ENCODE measurements at places on chromosomes 4 and X. TPM values are rescaled to one million over a fixed set of nuclear protein-coding genes. Genes with fewer than 3 reads are reported as not detected.

DNA sequence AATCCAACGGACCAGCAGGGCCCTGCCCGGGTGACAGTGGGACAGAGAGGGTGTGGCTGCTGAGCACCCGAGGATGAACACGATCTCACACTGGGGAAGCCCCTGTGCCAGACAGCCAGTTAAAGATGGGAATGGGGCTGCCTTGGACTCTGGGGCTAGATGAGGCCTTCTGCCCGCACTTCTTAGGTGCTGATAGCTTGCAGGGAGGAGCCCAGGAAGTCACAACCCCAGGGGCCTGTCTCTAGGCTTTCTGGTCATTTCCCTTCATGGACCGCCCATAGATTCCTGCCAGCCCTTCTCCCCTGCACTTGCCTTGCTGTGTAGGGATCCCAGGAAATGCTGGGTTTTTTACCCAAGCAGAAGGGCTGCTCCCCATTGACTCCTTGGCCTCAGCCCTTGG is 6.2 kb downstream of the ZNF275 start:
- H3K27me3 ChIP-seq = no peaks in the 10 kb centered on the region
- peaks cover 4% of the 10 kb centered on the region for H3K4me1 ChIP-seq
- H3K36me3 ChIP-seq = peaks cover 3% of the 10 kb centered on the region
- DNase-seq = no peak

GRCh38 chrX:64642482-64642881 is 247.2 kb upstream of the MTMR8 start:
- H3K4me1 ChIP-seq = no peaks in the 10 kb centered on the region
- H3K36me3 ChIP-seq = no peaks in the 10 kb centered on the region
- DNase-seq = no peak
- no peak overlapping the region for H3K27ac ChIP-seq
- no peak overlapping the region for H3K4me3 ChIP-seq

GRCh38 chrX:13761606-13762414 is 27.3 kb downstream of the OFD1 start:
- no peak overlapping the region for H3K27ac ChIP-seq
- no peak overlapping the region for H3K4me3 ChIP-seq
- DNase-seq = no peak
- peaks cover 12% of the 10 kb centered on the region for H3K4me1 ChIP-seq
- H3K36me3 ChIP-seq = peaks cover 11% of the 10 kb centered on the region

DNA sequence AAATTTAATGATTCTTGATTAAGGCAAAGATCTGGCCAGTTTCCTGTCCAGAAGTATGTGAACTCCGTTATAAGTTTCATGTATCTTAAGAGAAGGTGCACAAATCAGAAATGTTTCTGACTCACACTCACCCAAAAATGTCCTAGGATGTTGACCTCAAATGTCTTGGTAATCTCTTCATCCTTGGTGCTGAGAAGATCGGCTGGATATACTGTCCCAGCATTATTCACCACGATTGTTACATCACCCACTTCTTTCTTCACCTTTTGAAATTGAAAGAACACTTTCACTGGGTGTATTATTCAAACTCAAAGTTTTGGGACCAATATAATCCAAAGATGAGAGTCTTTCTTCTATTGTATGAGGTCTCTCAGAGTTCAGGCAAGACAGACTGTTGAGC is 5.7 kb downstream of the HSD17B13 start:
- no peak overlapping the region for H3K4me3 ChIP-seq
- no peaks in the 10 kb centered on the region for H3K36me3 ChIP-seq
- H3K27ac ChIP-seq = no peak overlapping the region

GRCh38 chrX:20378233-20378920 is 111.7 kb upstream of the RPS6KA3 start:
- DNase-seq = no peak
- H3K27me3 ChIP-seq = no peaks in the 10 kb centered on the region
- no peak overlapping the region for H3K27ac ChIP-seq
- H3K4me3 ChIP-seq = no peak overlapping the region
- H3K36me3 ChIP-seq = no peaks in the 10 kb centered on the region
- peaks cover 3% of the 10 kb centered on the region for H3K4me1 ChIP-seq

Gene USP27X
- total RNA-seq = 2.4 TPM

DNA sequence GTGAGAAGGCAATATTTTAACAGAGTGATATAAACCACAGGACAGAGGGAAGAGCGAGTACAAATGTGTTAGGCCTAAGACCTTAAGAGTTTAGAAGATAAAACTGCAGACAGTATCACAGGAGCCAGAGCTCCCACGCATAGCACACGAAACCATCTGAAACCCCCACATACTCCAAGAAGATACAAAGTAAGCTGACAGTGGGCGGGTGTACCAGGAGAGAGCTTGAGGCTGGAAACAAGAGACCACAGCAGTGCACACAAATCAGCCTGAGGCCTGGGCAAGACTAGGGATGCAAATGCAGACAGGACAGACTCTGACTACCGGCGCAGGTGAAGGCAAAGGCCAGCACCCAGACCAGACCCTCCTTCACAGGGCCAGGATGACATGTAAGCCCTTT is 54.1 kb upstream of the ARHGAP24 start:
- DNase-seq = no peak
- H3K27me3 ChIP-seq = no peaks in the 10 kb centered on the region

Gene COL25A1
- total RNA-seq = 1.4 TPM

Gene TEX11
- total RNA-seq = not detected

Gene CRMP1
- total RNA-seq = not detected

Gene TREX2
- total RNA-seq = 62.6 TPM

DNA sequence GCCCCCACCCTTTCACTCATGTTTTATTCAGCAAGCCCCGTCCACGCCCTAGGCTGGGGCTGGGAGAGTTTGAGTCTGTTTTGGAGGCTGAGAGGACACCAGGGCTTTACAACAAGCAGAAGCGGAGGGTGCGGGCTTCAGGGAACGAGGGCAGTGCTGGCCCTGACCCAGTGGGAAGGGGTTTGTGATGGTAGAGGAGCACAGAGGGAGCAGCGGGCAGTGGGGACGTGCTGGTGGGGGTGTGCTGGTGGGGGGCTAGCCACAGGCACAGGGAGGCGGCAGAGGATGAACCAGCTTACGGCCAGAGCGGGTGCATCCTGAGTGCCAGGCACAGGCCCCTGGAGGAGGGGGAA is 26.4 kb downstream of the NSG1 start:
- no peak for DNase-seq
- H3K36me3 ChIP-seq = peaks cover 37% of the 10 kb centered on the region
- no peak overlapping the region for H3K27ac ChIP-seq
- H3K4me1 ChIP-seq = peaks cover 4% of the 10 kb centered on the region
- no peaks in the 10 kb centered on the region for H3K27me3 ChIP-seq

GRCh38 chr4:104879367-104879766 is 267.3 kb upstream of the TET2 start:
- H3K27me3 ChIP-seq = no peaks in the 10 kb centered on the region
- no peak overlapping the region for H3K27ac ChIP-seq
- H3K36me3 ChIP-seq = no peaks in the 10 kb centered on the region
- DNase-seq = no peak
- peaks cover 14% of the 10 kb centered on the region for H3K4me1 ChIP-seq

GRCh38 chrX:56248492-56248891 is 16.3 kb downstream of the KLF8 start:
- H3K4me3 ChIP-seq = no peak overlapping the region
- no peak for DNase-seq
- no peaks in the 10 kb centered on the region for H3K4me1 ChIP-seq
- no peak overlapping the region for H3K27ac ChIP-seq
- H3K36me3 ChIP-seq = no peaks in the 10 kb centered on the region
- H3K27me3 ChIP-seq = no peaks in the 10 kb centered on the region

DNA sequence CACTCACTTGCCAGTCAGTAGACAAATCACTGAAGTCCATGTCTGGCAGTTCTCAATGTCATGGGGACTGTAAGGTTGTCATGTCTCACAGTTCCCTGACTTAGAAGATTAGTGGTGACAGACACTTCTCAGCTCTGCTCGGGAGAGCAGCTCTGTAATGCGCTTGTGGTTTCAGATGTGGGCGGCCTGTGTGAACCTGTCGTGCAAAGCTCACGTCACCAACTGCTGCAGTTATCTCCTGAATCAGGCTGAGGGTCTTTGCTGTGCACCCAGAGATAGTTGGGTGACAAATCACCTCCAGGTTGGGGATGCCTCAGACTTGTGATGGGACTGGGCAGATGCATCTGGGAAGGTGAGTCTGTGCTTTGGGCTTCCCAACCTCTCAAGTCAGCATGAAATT is at the start of gene IL9R:
Gene IL9R (plus strand): TSS at position 261 of the 400 bp plus-strand sequence. CDS start 64 bp downstream, at position 325.
- no peak for DNase-seq
- H3K4me1 ChIP-seq = no peaks in the 10 kb centered on the region
- H3K27ac ChIP-seq = no peak within 1 kb of the TSS
- no peak within 1 kb of the TSS for H3K4me3 ChIP-seq
- peaks cover 3% of the 10 kb centered on the region for H3K27me3 ChIP-seq

DNA sequence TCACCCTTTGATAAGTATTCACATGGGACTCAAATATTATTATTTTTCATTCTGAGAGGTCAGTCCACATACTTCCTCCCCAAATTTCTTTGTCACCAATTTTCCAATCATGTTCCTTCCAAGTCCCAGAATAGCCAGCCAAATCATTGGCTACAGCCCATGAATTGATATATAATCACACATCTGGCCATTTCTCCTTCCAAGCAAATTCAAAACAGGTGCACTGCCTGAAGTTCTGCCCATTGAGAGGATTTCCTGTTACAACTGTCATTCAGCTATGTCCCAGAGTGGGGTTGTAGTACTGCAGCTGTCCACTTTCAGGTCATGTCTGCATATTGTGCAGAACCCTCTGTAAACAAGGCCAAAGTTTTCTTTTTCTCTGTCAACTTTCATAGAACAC is 347.8 kb downstream of the GRID2 start:
- no peak for DNase-seq
- no peaks in the 10 kb centered on the region for H3K4me1 ChIP-seq
- no peaks in the 10 kb centered on the region for H3K27me3 ChIP-seq
- H3K27ac ChIP-seq = no peak overlapping the region

Gene MAGEE2
- total RNA-seq = 0.52 TPM

GRCh38 chr4:121633653-121634052 is 63.1 kb downstream of the ANXA5 start:
- no peak overlapping the region for H3K27ac ChIP-seq
- no peak overlapping the region for H3K4me3 ChIP-seq
- no peaks in the 10 kb centered on the region for H3K36me3 ChIP-seq
- no peaks in the 10 kb centered on the region for H3K4me1 ChIP-seq

- H3K4me3 ChIP-seq = no peak overlapping the region
- peaks cover 46% of the 10 kb centered on the region for H3K36me3 ChIP-seq
- no peak overlapping the region for H3K27ac ChIP-seq
These were observed 9.4 kb downstream of the LETM1 start for GRCh38 chr4:1846580-1846979.

DNA sequence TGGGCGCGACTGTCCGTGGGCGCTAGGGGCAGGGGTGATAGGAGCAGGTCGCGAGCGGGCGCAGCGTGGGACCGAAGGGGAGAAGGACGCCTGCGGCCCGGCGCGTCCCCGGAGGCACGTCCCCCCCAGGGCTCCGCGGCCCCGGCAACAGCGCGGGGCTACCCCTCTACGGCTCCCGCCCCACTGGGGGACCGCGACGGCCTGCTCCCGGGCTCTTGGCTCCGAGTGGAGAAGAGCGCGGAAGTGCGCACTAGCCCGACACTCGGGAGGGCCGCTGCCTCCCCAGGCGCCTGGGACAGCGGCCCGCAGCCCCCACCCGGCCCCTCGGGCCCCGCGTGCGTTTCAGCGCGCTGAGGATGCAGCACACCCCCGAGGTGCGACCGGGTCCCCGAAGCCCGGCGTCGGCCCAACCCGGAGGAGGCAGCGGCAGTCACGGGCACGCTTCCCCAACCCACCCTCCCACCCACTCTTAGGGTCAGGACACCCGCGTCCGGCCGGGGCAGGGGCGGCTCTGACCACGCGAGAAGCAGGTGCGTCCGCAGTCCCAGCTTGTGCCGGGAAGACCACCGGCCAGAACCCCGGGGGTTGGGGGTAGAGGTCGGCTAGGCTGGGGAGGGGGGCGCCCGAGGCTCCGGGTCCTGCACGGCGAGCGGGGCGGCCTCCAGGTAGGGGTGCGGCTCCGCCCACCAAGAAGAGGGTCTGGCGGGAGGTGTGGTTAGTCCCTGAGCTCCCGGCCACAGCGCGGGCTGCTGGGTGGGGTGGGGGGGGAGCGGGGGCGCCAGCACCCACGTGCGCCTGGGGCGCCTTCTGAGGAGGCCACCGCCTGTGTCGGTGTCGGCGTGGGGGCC is 18.5 kb upstream of the NAT8L start:
- peaks cover 26% of the 10 kb centered on the region for H3K4me1 ChIP-seq
- peaks cover 66% of the 10 kb centered on the region for H3K27me3 ChIP-seq
- DNase-seq = peak; percentile 63
- no peak overlapping the region for H3K27ac ChIP-seq
- H3K36me3 ChIP-seq = no peaks in the 10 kb centered on the region

DNA sequence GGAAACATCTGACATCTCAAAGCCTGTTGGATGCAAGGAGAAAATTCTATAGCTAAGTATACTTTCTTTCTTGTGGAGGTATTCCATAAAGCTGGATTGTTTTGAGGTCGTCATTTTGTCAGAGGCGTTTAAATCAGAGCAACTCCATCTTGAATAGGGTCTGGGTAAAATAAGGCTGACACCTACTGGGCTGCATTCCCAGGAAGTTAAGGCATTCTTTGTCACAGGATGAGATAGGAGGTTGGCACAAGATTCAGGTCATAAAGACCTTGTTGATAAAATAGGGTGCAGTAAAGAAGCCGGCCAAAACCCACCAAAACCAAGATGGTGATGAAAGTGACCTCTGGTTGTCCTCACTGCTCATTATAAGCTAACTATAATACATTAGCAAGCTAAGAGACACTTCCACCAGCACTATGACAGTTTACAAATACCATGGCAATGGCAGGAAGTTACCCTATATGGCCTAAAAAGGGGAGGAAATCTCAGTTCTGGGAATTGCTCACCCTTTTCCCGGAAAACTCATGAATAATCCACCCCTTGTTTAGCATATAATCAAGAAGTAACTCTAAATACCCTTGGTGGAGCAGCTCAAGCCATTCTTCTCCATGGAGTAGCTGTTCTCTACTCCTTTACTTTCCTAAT is 11.9 kb downstream of the HSD17B13 start:
- no peaks in the 10 kb centered on the region for H3K27me3 ChIP-seq
- no peak overlapping the region for H3K4me3 ChIP-seq
- no peaks in the 10 kb centered on the region for H3K36me3 ChIP-seq
- no peak overlapping the region for H3K27ac ChIP-seq
- no peaks in the 10 kb centered on the region for H3K4me1 ChIP-seq
- no peak for DNase-seq

Gene TRAPPC11
- 47.6 TPM for total RNA-seq

DNA sequence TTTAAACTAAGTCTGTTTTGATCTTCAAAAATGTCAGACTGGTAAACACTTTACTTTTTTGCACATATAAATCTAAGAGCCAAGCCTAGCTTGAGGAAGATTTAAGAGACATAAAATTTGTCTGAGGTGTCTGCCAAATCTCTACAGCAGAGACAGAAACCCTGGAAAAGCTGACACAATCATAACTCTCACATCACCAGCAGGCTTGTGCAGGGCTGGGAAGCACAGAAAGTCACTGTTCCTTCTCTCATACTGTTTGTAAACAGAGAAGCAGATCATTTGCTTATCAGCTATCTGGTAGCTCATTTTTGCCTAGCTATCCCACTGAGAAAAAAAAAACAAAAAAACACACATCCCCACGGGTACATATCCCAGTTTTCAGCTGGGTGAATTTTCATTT is 7.0 kb downstream of the ENOX2 start:
- DNase-seq = no peak
- H3K36me3 ChIP-seq = no peaks in the 10 kb centered on the region
- peak overlapping the region; percentile 29 for H3K27ac ChIP-seq
- no peaks in the 10 kb centered on the region for H3K4me1 ChIP-seq

Gene FIP1L1
- total RNA-seq = 47.9 TPM

- H3K4me3 ChIP-seq = no peak overlapping the region
- no peaks in the 10 kb centered on the region for H3K27me3 ChIP-seq
- no peaks in the 10 kb centered on the region for H3K36me3 ChIP-seq
- DNase-seq = no peak
These were observed 421.9 kb upstream of the DIPK2B start for GRCh38 chrX:45622538-45622937.

Gene CTAG1A
- not detected for total RNA-seq

Measured in suprapubic skin (tissue), 4 donors.